ENCODE measurements at places on chromosomes 12 and 14.
A peak's percentile ranks its signal among the peaks of the same experiment; 100 is the strongest.

DNA sequence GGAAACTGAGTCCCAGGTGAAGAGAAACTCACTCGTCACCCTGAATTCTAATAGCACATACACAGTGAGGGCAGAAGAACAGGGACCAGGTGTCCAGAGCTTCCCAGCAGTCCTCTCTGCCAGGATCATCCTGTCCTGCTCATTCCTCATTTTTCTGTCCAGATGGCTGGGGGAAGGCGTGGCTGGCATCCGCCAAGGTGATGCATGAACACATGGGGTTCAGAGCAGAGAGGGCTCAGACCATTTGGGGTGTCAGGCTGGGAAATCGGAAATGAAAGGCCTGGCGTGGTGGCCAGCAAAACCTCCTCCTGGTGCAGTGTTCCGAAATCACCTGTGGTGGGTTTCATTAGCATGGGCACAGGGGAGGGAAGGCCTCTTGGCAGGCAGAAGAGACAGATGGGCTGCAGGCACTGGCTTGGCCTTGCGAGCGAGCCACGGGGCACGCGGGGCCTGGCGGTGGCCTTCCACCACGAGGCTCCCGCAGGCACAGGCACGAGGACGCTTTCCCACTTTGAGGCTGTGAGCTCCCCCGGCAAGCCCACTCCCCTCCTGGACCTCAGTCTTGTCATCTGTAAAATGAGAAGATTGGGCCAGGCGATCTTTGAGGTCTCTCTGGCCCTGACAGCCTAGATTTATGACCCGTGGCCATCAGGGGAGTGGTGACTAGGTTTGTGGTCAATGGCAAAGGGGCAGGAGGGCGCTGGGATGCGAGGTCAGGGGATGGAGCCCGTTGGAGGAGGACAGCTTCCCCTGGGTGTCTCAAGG, 68.5 kb downstream of the TSPAN9 start:
- DNase-seq = no peak

DNA sequence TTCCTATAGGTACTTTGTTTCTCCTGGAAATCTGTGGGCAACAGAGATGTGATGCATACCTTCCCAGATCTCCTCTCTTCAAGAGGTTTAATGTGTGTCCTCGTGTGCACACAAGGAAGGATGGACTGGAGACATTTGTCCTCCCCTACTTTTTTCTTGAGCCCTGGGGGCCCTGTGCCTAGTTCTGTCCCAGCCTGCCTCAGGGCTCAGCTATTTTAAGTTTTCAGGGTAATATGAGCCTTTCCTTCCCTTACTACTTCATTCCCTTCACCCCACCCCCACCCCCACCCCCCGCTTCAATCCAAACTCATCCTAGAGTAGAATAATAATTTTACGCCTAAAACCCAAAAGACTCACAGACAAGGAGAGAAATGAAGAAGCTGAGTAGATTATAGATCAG, 446 bp downstream of the STAC3 start:
- DNase-seq = no peak

DNA sequence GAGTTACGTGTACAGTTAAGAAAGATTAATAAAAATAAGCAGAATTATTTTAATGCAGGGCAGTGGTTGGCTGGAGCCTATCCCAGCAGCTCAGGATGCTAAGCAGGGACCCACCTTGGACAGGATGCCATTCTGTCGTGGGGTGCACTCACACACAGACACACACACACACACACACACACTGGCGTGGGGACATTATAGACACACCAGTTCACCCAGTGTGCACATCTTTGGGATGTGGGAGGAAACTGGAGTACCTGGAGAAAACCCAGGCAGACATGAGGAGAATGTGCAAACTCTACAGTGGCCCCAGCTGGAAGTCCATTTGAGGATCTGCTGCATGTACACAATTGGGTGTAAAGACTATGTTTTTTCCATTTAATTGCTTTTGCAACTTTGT, 12.8 kb upstream of the IFI27L2 start:
- no peak for DNase-seq

DNA sequence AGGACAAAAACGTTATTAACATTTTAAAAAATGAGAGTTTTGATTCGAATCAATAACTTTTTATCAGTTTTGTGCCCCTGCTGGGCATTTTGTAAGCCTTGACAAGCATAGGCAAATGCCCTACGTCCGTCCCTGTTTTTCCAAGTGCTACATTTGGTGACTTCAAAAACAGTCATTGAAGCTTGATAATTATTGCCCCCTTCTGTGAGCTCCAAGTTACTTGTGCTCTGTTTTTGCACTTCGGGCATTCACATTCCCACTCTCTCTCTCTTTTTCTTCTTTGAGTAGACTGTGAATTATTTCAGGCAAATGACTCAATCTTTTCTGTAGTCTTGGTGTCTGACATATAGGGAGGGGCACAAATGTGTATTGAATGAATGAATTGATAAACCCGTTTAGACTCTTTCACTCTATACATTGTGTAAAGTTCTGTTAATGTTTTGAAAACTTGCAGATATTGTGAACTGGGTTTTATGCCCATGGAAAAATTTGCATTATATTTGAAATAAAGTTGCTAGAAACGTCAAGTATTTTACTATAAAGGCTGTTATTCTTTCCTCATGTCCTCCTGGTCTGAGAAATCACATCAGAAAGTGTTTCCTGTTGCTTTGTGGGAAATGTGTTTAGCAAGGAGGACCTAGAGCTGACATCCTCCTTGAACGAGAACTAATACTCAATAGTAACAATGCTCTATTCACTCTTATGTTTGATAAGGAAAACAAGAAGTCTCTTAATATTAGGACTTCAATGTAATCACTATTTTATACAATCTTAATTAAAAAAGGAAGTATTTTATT, 1.4 kb downstream of the APAF1 start:
- peak; percentile 11 for DNase-seq

- DNase-seq = peak; percentile 2
Observed at GRCh38 chr12:74021937-74022336, 515.7 kb upstream of the ATXN7L3B start.

GRCh38 chr14:75320196-75320595, 41.6 kb downstream of the FOS start:
- no peak for DNase-seq

DNA sequence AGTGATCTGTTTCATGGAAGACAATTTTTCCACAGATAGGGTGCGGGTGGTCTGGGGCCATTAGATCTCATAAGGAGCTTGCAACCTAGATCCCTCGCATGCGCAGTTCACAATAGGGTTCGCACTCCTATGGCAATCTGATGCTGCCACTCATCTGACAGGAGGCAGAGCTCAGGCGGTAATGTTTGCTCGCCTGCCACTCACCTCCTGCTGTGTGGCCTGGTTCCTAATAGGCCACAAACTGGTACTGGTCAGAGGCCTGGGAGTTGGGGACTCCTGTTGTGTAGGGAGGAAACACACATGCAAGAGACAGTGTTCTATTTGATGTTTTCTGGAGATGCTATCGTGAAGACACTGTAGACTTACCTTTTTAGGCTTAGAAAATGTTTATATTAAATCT, 77.0 kb upstream of the FGD4 start:
- DNase-seq = no peak

- peak; percentile 68 for DNase-seq
Observed at GRCh38 chr12:14960548-14961465, 594 bp downstream of the ARHGDIB start.

GRCh38 chr12:106645074-106645421, 62.2 kb downstream of the RFX4 start:
- no peak for DNase-seq

DNA sequence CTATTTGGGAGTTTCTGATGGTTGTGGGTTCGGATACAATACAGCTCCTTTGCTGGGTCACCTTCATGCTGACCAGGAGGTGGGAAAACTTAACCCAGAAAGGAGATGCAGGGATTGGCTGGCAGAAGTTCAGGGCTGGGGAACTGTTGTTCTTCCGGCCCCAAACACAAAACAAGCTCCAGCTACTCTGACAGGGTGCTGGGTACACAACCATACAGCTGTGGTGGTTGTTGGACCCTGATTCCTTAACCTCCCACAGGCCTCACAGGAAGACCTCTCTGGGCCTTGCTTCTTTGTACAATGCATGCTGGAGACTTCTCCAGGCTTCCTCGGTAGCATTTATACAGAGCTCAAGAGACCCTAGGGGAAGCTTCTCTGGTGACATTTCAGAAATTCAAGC, 47.6 kb downstream of the CPM start:
- DNase-seq = no peak

- DNase-seq = peak; percentile 62
Observed at GRCh38 chr12:8950702-8951478, 1.4 kb upstream of the M6PR start.

DNA sequence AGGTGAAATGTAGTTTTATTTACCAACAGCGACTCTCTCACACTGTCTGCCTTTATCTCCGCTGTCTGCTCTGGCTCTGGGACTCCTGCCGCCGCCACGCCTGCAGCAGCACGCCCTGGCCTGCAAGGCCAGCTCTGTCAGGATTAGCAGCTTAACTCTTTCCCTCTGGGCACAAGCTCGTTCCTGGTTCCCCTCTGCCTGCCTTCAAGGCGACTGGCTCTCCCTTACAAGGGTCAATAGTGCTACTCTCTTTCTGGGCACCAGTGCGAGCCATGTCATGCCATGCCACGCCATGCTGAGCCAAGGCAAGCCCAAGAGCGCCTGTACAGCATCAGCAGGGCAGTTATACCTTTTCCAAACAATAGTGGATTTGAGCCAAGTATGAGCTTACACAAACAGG, 3.6 kb upstream of the CLEC2B start:
- no peak for DNase-seq

DNA sequence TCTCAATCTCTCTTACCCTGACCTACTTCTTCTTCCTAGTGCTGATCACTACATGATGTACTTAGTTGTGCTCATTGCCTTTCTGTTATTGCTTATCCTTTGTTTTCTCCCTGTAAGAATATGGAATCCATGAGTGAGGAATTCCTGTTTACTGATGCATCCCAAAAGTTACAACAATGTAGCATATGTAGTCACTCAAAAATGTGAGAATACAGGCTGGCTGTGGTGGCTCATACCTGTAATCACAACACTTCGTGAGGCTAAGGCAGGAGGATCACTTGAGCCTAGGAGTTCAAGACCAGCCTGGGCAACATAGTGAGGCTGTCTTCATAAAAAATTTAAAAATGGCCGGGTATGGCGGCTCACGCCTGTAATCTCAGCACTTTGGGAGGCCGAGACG, 8.0 kb upstream of the WDR20 start:
- DNase-seq = no peak

Measured in CD4-positive, alpha-beta T cell treated with Interleukin-21 for 1 hour (primary cell).